Foreskin fibroblast (primary cell): ENCODE measurements at places on chromosomes 13 and 19.

DNA sequence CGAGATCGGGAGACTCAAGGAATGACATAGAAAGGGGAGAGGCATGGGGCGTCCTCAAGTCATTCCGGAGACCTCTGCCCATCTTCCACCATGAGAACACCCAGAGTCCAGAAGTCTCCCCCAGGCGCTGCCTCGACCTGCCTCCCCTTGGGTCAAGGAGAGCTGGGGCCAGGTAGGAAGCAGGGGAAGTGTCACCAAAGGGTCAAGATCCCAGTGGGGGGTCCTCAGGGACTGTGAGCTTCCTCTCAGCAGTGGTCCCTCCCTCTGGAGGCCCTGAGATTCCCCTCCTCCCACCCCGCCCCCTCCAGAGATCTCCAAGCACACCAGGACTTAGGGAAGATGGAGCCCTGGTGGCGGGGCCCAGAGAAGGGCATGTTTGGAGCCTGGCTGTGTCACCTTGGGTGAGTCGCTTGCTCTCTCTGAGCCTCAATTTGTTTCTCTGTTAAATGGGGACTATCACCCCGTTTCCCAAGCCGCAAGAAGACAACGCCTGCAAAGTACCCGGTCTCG is 919 bp downstream of the DACT3 start:
- DNase-seq = no peak

DNA sequence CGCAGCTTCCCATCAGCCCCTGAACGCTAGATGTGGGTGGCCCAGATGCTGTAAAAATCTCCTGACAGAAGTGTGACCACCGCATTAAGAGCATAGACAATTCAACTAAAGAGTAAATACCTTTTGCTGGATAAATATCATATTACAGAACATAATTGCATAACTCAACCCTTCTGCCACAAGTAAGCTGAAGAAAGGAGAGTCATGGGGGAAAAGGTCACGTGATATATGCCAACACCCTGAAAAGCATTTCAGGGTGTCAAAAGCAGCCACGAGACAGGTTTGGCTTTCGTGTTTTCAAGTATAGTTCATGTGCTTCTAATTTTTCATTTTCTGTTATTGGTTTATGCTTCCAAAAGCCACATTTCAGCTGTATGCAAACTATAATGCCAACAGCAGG is 71.3 kb downstream of the LHFPL6 start:
- DNase-seq = peak; percentile 57

- no peak for DNase-seq
Measured at GRCh38 chr19:29763196-29763595, 48.1 kb upstream of the C19orf12 start.

DNA sequence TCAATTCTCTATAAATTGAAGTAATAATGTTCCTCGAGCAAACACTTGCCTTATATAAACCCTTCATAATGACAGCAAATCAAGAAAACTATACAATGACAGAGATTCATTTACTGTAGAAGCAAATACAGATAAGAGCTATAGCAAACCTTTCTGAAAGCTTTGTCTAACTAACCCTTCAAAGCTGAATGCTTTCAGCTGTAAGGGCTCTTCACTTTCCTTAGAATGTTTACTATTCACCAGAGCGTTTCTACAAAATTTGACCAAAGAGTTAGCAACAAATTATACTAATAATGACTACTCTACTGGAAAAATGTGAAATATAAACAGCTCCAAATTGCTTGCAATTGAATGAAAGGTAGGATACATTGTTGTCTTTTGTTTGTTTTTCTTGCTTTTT is 218.1 kb downstream of the SLITRK5 start:
- DNase-seq = no peak

DNA sequence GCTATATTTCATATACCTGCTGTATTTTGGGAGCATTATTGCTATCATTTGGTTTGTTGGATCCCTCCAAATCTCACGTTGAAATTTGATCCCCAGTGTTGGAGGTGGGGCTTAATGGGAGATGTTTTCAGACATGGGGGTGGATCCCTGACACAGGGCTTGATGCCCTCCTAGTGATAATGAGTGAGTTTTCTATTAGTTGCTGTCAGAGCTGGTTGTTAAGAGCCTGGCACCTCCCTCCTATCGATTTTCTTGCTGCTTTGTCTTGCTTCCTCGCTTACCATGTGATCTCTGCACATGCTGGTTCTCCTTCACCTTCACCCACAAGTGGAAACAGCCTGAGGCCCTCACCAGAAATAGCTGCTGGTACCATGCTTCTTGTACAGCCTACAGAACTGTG is 259.9 kb upstream of the STARD13 start:
- DNase-seq = no peak

DNA sequence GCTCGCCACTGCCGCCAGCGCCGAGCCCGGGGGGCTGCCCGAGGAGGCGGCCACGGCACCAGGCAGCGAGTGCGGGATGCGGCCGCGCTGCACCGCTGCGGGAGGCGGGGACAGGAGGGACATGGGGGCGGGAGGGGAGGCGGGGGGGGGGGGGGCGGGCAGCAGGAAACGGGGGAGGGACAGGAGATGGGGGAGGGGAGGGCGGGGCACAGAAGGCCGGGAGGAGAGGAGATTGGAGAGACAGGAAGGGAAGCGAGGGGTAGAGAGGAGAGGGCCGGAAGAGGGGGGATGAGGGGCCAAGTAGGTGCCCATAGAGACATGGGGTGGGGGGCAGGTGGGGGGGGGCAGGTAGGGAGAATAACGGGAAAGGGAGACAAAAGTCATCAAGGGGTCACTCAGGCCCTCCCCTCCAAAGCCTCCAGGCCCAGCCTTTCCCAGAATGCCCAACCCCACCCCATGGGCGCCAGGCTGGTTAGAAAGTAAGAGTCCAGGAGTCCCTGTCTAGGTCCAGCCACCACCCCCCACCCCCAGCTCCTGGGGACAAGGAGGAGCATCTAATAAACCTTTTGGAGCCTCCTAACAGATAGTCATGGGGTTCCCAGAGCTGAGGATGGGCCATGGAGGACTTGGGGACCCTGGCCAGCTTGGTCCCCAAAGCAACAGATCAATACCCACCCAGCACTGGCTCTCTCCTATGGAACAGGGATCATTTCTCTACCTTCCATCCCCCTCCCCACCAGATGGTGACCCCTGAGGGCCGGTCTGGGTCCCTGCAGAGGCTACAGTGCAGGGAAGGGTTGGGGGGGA is 9.5 kb downstream of the NR2F6 start:
- DNase-seq = peak; percentile 53

DNA sequence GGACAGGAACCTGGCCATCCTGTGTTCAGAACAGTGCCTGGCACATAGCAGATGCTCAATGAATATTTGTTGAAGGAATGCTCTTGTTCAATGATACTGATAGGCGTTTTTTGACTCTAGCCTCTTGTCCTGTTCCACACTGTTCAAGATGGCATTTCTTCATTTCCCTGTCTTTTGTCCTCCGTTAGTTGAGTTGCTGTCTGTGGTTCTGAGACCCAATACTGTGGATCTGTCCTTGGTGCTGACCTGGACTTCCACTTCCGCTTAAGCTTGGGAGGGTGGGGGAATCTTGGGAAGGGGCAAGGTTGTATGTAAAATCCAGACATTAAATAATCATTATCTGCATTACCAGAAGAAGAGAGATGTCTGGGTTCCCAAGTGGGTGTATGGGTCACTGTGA is 8.3 kb upstream of the KCNN4 start:
- DNase-seq = no peak

- DNase-seq = no peak
Measured at GRCh38 chr13:95445131-95445530, 107.4 kb upstream of the CLDN10 start.

DNA sequence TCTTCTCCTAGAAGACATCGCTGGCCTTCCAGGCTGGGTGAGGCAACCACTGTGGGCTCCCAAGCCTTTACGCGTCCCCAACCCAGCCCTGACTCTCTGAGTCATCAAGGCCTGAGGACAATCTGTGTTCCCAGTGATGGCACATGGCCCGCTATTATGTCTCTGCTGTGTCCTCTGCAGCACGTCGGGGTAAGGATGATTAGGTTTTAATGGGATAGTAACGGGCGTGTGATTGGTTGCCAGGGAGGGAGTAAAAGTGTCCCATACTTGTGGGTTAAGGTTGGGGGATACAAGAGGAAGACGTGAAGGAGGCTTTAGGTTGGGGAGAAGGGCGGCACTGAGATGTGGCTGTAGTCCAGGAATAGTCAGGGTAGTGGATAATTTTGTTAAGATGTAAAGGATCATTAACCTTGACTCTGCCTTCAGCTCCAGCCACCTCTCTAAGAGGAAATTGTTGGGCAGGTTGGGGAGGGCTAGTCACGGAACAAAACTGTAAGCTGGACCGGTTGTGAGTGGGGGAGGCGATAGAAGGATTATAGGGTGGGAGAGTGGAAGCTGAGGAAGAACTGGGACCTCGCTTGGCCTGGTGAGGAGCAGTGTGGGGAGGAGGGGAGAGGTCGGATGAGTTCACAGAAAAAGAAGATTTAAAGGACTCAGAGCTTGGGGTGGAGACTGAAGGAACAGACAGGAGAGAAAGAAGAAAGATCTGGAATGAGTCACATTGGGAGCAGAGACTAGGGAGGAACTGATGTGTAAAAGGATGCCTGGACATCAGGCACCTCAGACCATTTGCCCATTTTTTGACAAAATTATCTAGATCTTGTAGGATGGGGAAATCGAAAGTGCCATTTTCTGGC is 27.9 kb upstream of the IGFL1 start:
- DNase-seq = no peak

GRCh38 chr13:33345842-33346241 is 60.3 kb upstream of the STARD13 start:
- peak; percentile 11 for DNase-seq

GRCh38 chr13:113159701-113160100 is 1.3 kb downstream of the PROZ start:
- DNase-seq = no peak

GRCh38 chr19:1961000-1961883 is 20.3 kb downstream of the CSNK1G2 start:
- no peak for DNase-seq

DNA sequence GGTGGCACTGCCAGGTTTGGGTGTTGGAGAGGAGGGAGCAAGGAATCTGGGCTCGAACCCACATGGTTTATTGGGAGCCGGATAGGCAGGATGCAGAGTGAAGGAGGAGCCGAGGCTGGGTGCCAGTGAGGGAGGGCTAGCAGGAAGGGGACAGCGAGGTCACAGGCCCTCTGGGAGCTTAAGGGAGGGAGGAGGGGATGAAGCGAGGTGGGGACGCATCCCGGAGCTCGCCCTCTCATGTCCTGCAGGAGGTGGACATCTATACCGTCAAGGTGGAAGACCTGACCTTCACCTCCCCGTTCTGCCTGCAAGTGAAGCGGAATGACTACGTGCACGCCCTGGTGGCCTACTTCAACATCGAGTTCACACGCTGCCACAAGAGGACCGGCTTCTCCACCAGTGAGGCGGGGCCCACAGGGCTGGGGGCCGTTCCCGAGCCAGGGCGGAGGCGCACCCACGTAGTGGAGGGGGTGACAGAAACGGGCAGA is 3.5 kb upstream of the ADM5 start:
- DNase-seq = no peak

GRCh38 chr13:102872531-102872930 is 26.7 kb downstream of the ERCC5 start:
- DNase-seq = no peak

GRCh38 chr13:76953968-76954367 is 5.7 kb downstream of the ACOD1 start:
- no peak for DNase-seq

GRCh38 chr19:38970664-38971532 is 4.6 kb downstream of the FBXO17 start:
- peak; percentile 61 for DNase-seq

DNA sequence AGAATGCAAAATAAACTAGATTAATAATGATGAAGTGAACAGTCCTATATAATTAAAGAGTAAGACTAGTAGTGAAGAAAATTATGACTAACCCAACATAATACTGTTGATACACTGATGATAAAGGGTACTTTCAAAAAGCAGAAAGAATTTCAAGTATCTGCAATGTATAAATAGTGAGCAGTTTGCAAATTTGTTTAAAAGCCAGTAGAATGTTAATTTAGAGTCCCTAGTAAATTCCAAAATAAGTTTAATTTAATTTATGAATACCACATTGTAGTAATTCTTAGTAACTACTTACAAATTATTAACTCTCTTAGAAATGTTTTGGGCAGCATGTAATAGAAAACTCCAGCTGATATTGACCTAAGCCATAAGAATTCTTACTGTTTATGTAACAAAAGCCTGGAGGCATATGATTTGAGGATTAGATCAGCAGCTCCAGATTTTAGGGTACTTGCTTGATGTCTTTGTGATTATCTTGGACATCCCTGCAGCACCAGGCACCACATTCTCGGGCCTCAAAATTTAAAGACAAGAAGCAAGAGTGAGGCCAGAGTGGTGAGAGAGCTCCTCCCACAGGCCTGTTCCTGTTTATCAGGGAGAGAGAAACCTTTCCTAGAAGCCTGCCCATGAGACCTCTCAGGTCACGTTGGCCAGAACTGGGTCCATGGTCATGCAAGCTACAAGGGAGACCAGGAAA is 67.6 kb upstream of the TDRD3 start:
- peak; percentile 15 for DNase-seq

GRCh38 chr13:28885181-28885580 is 65.0 kb downstream of the MTUS2 start:
- DNase-seq = no peak

- no peak for DNase-seq
Measured at GRCh38 chr19:19098703-19099632, 35.2 kb downstream of the SLC25A42 start.

GRCh38 chr19:35673121-35673804 is 6.9 kb downstream of the UPK1A start:
- DNase-seq = peak; percentile 59

DNA sequence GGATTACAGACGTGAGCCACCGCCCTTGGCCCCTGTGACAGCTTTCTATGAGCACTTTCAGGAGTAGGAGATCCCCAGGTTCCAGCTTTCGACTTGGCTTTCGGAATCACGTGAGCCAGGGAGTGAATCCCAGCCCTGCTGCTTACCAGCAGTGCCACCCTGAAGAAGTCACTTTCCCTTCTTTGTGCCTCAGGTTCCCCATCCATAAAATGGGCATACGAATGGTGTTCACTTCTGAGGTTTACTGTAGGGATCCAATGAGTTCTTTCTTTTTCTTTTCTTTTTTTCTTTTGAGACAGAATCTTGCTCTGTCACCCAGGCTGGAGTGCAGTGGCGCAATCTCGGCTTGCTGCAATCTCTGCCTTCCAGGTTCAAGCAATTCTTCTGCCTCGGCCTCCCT is 4.3 kb upstream of the HOMER3 start:
- no peak for DNase-seq

DNA sequence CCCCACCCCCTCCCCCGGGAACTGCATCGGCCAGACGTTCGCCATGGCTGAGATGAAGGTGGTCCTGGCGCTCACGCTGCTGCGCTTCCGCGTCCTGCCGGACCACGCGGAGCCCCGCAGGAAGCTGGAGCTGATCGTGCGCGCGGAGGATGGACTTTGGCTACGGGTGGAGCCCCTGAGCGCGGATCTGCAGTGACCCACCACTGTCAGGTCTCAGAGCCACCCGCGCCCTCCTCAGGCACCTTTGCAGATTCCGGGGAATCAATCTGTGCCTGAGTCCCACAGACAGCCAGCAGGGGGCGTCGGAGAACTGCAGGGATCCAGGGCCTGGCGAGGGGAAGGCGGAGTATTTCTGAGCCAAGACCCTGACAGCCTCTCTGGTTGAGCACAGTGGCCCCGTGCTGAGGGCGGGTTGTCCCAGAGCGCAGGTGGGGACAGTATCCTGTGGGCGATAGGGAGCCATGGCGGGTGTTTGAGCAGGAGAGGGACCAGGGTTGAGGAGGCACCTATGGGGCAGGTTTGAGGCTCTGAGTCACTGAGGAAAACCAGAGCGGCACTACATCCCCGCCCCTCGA is 30.4 kb upstream of the CYP4F8 start:
- DNase-seq = peak; percentile 23

- DNase-seq = no peak
Measured at GRCh38 chr19:46674416-46675178, 13.6 kb upstream of the DACT3 start.
